ENCODE measurements at places on chromosomes 1 and 21.
A peak's percentile ranks its signal among the peaks of the same experiment; 100 is the strongest.

DNA sequence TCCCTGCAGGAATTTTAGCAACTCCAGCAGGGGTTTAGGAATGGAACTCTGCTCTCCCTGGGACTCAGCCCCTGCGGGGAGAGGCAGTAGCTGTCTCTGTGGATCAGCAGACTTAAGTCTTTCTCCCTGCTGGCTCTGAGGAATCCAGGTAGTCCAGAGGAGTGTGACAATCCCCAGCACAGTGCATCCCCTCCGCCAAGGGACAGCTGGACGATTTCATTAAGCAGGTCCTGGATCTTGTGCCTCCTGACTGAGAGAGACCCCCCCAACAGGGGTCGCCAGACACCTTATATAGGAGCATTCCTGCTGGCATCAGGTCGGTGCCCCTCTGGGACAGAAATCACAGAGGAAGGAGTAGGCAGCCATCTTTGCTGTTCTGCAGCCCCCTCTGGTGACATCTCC is 30.6 kb downstream of the AKT3 start:
- peak; percentile 87 for DNase-seq

DNA sequence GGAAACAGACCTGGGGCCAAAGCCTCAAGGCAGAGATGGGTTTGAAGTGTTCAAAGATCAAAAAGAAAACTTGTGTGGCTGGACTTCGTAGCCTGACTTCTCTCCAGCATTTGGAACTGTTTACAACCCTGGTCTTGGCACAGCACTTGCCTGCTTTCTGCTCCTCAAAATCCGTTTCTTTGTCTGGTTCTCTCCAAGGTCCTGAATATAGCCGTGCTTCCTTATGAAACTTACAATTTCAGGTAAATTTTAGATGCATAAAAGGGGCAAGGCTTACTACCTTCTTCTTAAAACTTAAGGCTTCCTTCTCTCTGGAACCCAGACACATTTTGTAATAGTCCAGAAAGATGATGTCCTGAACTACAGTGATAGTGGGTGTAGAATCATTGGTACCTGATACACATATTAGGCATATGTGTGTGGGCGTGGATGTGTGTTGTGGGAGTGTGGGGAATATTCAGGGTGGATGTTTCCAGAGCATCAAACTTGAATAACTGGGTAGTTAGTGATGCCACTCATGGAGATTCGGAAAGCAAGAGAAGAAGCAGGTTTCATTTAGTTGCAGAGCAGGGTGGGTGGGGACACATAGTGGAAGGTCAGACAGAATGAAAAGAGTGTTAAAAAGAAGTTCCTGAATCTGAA is 26.4 kb upstream of the FAM78B start:
- DNase-seq: no peak

DNA sequence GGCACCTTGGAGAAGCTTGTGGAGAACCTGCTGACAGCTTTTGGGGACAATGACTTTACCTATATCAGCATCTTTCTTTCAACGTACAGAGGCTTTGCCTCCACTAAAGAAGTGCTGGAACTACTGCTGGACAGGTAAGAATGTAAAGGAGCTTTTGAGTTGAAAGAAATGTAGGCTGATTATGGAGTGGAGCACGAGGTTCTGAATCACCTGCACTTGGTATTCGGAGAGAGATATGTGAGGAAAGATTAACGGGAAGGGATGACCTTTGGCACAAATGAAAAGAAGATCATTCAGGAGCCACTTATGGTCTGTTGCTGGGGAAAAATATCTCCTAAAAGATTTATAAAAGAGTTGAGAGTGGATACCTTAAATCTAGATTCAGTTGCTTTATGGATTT is 42.7 kb downstream of the RGL1 start:
- no peak for DNase-seq

- no peak for DNase-seq
Observed at GRCh38 chr1:211172657-211173056, 38.7 kb upstream of the KCNH1 start.

DNA sequence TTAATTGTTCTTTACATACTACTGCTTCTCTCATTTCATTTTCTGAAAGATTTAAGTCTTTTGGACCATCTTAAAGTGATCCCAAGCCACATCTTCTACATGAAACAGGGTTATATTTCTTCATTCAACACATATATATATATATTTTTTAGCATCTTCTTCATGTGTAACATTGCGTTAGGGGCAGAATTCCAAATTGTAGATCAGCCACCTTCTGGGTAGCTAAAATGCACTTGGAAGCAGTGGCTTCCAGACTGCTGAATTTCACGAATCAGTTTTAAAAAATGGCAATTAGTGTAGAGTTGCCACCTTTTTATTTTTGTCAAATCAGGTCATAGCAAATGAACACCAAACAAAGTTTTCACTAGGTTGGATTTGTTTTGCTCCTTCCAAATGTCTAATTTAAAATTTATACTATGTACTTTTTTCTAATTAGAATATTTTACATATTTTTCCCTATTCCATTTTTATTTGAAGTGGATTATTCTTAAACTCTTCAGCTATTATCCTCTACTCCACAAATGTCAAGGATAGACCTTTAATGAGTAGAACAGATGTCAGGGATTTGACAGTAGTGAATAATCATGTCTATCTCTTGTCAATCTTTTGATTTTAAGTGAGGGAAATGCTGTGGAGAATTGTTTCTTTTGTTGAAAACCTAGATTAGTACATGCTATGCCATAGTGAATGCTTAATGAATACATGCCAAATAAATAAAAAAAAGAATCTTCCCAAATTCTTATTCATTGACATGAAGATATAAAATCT is 55.8 kb downstream of the DNM3 start:
- DNase-seq: no peak
